ENCODE measurements at places on chromosomes 1 and 21.

GRCh38 chr1:182111496-182111895, 50.0 kb upstream of the ZNF648 start:
- DNase-seq, result no peak

DNA sequence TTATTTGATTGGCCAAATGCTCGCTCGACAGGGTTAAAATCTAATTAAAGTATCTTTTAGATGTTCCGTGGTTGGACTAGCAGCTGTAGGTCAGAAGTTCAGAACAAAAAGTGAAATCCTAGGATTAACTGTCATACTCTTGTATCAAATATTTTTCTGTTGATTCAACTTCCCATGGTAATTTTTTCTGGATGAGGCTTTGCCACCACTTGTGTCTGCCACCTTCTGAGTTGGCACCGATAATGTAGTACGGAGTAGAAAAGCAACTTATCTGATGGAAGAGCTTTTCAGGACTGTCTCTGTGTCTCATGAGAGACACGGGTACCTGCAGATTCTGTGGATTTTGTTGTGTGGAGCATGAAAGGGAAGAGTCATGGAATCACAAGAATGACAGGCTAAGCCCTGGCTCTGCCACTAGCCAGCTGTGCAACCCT, 44.6 kb upstream of the CNN3 start:
- no peak for DNase-seq

- DNase-seq, result no peak
Measured at GRCh38 chr1:160658162-160658813, 11.4 kb upstream of the SLAMF1 start.

- DNase-seq, result no peak
Measured at GRCh38 chr1:112399456-112399855, 3.4 kb downstream of the CTTNBP2NL start.

DNA sequence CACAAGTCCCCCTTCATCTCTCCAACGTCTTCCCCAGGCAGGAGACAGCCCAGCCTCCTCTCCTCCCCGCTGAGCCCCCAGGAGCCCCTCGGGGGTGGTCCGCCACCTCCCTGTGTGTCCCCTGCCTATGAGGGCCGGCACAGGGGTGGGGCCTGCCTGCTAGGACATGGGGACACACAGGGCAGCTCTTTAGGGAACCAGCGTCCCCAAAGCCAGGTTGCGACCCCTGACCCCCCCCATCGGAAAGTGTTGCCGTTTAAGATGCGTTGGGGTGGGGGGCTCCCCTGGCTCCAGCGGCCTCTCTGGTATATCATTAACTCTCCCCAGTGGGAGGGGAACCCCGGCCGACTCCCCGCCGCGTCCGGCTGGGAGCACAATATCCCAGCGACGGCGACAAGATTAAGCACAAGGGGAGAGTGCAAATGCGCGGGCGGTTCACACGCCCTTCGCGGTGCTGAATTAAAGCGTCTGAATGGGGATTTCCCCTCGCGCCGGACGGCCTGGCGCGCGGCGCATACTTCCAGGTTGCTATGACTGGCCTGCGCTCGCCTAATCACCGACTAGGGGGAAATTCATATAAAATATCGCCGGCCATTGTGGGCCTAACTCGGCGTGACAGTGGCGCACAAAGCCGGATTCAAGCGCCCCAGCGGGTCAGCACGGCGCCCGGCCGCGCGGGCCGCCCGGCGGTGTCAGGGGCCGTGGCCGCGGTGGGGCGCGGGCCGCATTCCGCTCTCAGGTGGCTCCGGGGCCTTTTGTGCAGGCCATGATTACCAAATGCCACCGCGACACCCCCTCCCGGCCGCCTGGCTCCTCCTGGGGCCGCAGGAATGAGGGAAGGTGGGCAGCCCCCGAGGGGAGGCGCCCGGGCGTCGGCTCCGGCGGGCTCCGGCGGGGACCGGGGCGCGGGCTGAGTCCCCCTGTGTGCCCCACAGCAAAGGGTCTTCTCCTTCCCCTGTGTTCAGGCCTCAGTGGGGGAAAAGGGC, 30.9 kb downstream of the WNT3A start:
- DNase-seq, result no peak

DNA sequence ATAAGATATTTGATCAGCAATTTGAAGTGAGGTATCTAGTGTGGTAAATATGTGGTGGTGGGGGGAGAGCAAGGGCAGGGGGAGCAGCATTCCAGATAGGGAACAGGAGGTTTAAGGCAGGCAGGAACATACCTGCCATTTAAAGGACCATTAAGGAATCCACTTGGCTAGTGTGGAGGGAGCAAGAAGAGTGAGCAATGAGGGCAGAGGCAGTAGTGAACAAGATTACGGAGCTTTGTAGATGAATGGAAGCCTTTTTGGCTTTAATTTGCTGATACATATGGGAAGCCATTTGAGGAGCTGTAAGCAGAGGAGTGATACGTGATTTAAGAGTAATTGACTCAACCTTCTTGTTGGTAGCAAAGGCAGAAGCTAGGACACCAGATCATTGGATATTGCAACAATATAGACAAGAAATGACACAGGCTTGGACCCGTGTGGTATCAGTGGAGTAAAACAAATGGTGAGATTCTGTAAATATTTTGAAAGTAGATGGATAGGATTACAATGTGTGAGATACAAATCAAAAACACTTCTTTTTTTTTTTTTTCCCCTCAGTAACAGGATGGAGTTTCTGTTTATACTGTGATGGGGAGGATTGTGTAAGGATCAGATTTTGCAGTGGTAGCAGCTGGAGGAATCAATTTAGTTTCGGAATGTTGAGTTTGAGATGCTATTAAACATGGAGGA, 73.8 kb upstream of the B3GALT2 start:
- no peak for DNase-seq

DNA sequence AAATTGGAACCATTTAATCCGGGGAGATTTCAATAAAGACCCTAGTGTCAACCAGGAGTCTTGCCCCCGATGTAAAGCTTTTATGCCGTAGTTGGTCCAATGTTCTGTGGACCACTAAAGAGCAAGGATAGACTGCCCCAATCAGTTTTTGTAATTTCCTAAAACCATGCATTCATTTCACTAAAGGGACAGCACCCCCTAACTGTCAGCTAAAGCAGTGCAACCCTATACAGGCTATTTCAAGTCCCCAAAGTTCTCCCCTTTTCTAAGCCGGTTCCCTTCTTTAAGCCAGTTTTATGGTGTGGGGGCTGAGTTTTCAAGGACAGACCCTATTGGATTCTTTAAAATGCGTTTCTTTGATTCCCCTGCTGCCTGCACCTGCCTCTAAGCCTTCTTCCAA, 12.7 kb upstream of the PDPN start:
- no peak for DNase-seq

- no peak for DNase-seq
Measured at GRCh38 chr1:89703469-89703868, 70.5 kb downstream of the LRRC8C start.

DNA sequence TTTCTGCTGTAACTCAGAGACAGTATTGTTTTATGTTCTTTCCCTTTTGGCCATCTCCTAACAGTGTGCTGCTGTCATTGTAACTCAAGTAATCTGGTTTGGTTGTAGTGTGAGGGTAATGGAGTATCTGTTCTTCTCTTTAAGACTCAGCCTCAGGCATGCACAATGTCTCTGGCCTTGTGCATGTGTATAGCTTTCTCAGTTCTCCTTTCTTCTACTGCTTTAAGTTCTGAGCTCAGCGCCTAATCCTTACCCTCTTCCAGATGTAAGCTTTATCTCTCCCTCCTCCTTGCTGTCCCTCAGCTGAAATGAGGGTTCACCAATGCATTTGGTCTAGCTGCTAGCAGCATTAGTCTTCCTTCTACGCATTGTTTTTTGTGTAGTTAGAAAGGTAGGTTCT, 1420.4 kb upstream of the PRMT6 start:
- DNase-seq, result no peak

DNA sequence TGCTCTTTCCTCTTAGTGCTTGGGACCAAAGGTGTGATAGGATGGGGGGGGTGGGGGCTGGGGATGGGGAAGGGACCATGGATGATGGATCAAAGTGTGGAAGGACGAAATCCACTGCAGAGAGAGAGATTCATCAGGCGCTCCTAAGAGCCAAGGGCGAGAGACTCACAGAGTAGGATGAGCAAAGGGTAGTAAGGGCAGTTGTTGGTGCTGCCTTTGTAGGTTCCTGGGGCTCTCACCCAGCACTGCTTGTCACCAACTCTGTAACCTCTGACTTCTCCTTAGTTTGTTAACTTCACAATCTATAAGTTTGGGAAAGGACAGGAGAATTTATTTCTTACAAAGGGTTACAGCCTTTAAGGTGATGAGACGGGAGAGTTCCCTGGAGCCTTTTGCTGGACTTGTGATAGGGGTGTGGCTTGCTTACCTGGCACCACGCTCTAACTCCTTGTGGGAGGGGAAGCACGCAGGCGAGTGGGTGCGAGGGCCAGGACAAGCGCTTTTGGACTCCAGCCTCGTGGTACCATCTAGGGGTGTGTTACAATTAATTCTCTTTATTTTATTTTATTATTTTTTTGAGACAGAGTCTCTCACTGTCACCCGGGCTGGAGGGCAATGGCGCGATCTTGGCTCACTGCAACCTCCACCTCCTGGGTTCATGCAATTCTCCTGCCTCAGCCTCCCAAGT, 1.6 kb upstream of the PDXK start:
- DNase-seq, result no peak

- DNase-seq, result no peak
Measured at GRCh38 chr1:41582004-41582325, 97.5 kb upstream of the EDN2 start.

DNA sequence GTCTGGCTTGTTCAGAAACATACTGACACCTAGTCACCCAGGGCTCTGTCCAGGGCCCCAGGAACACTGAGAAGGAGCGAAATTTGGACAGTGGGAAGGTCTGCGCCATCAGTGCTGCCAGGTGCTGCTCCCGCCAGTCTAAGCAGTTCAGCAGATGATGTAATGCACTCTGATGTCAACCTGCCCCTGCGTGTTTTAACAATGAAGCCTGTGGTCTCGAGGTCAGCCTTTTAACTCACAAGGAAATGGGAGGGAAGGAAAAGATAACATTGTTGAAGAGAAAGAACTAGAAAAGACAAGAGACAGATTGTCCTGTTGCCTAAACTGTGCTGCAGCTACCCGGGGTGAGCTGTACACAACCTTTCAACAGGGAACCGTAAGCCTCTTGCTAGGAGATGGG, 126.6 kb upstream of the IFFO2 start:
- no peak for DNase-seq

- no peak for DNase-seq
Measured at GRCh38 chr1:180165096-180165495, 10.4 kb downstream of the QSOX1 start.

- DNase-seq, result no peak
Measured at GRCh38 chr1:51432146-51432545, 86.9 kb downstream of the EPS15 start.

DNA sequence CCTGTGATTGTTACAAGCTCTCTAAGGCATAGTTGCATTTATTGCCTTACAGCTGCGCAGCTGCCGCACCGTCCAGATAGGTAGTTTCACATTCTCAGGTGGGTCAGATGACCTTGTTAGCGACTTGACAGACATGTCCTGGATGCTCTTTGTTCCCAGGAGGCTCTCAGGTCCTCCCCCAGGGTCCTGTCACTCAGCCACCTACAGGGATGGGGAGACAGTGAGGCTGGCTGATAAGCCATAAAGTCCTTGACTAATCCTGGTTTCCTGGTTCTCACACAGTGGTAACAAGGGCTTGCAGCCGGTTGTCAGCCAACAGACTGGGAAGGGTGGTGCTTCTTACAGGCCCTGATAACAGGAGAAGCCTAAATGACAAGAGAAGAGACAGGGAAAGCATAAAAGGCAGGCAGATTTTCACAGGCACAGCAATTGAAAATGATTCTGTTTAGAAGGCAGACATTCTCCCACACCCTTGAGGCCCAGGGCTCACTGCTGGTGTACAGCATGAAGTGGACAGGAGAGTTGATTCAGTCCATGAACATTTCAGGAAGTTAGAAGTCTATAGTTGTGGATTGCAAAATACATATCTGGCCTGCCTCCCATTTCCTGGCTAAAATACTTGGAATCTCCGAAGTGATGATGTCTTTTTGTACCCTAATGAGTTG, 2.9 kb downstream of the ARF1 start:
- no peak for DNase-seq

DNA sequence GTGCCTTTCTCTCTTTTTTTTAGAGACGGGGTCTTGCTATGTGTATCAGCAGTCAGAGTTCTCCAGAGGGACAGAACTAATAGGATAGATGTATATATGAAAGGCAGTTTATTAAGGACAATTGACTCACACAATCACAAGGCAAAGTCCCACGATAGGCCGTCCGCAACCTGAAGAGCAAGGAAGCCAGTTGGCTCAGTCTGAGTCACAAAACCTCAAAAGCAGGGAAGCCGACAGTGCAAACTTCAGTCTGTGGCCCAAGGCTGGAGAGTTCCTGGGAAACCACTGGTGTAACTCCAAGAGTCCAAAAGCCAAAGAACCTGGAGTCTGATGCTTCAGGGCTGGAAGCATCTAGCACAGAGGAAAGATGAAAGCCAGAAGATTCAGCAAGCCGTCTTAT, 16.3 kb upstream of the H3-3A start:
- DNase-seq, result no peak

DNA sequence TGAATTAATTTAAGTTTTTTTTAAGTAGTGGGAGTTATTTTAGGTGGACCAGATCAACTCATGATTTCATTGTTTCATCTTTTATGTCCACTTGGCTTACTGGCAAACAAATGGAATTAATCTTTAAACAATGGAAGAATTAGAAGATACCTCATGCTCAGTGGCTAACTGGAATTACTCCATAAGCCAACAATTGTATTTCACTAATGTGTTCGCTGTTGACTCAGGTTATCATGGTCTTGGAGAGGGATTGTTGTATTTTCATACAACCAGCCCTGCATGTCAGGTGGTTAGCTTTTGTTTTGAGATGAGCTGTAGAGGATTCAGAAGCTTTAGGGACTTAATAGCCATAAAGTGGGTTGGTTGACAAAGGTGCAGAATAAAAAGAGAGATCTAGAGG, 57.2 kb upstream of the HMCN1 start:
- no peak for DNase-seq

DNA sequence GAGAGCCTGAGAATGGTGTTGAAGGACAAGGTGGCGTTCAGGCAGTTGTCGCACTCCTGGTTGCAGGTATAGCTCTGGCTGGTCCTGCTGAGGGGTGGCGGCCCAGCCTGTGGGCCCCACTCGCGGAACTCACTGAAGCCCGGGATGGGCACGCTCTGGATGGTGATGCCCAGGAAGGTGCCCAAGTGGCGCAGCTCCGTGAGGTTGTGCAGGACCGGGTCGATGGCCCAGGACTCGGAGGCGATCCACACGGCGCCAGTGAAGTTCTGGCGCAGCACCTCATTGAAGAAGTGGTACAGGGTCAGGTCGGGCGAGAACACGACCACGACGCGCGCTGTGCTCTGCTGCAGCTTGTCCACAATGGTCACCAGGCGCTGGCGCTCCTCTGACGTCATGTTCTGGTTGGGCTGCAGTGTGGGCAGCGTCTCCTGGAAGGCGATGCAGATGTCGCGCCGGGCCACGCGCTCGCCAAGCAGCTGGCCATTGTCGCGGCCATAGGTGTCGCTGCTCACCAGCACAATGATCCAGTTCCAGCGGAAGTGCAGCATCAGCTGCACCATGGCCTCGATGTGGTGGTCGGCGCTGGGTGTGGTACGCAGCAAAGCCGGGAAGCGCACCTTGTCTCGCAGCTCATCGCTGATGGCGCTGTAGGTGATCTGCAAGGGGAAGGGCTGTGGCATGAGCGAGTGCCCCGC, 5.0 kb downstream of the TAS1R2 start:
- no peak for DNase-seq
